ENCODE measurements at places on chromosomes 1 and 21.

DNA sequence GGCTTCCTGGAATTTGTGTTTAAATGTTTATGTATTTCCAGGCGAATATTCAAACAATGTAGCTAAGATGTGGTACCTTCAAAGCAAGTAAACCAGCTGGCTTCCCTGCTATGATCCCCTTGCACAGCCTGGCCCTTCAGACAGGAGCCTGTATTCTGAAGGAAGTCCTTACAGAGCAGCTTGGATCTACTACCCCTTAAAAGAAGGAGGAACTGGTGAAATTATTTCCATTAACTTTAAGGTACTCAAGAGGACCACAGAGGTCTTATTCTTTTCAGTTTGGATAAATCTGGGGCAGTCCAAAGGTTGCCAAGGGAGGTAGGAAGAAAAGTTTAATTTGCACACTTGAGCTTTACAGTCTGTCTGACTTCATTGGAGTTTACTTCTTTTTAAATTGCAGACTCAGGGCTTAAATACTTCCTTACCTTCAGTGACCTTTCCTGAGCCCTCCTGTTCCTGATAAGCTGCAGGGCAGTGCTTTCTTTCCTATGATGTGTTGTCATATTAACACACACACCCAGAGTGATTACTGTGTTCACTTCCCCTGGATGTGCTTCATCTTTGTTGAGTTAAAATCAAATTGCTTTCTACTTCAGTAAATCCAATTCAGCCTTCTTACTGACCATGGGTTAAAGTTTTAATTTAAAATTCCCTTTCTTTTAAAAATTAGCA, 40.5 kb downstream of the DISC1 start:
- DNase-seq = no peak

DNA sequence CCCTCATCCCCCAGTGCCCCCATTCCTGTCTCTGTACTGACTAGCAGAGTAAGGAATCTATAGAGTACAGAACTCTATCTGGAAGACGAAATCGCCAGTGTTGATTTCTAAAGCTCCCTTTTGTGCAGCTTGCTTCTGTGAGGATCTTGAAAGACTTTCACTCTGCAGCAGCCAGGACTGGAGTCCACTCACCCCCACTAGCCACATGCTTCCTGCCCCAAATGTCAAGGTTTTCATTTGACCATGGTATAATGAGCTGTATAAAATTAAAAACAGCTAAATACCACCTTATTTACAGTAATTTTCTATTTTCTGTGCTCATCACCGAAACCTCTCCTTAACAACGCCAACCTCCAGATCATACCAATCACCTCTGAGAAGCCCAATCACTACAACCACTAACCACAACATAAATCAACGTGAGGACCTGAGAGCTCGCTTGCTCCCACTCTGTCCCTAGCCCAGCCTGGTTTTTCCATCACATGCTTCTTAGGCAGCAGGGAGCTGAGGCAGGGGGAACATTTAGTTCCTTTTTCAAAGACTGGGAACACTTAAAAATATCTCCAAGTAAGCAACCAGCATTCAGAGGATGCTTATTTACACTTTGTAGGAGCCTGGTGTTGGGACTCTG, 56.1 kb upstream of the IRF2BP2 start:
- DNase-seq = no peak

- no peak for DNase-seq
Observed at GRCh38 chr1:232597721-232598120, 32.2 kb downstream of the SIPA1L2 start.

DNA sequence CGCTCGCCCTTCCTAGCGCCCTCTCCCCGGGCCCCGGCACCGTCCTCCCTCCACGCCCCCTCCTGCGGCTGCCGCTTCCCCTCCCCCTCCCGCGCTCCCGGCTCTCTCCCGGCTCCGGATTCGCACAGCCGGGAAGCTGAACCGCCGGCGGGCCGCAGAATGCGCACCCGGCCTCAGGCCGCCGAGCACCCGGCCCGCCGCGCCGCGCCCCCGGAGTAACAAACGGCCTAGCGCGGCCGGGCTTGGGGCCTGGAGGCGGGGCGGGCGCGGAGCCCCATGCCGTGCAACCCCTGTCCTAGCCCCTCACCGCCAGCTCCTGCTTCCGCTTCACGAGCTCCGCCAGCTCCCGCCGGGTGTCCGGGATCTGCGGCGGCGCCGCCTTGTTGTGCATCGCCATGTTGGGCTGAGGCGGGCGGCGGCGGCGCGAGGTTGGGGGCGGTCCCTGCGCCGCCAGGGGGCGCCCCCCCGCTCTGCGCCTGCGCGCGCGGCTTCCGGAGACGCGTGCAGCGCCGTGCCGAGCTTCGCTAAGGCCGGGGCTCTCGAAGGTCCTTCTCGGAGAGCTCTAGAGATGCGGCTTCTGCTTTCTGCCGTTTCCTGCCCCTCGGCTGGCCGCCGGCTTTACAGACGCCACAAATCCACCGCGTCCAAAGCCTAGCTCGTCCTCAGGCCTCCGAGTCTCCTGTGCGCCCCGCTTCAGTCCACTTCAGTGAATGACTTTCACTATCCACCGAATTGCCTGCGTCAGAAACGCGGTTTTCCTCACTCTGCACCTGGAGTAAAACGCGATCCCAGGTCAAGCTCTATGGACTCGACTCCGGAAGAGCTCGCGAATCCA, at the start of gene MEAF6:
MEAF6 (minus strand) TSS at position 417 of the 835 bp plus-strand sequence; CDS start at position 397, 20 bp downstream.
- DNase-seq = peak; percentile 93

DNA sequence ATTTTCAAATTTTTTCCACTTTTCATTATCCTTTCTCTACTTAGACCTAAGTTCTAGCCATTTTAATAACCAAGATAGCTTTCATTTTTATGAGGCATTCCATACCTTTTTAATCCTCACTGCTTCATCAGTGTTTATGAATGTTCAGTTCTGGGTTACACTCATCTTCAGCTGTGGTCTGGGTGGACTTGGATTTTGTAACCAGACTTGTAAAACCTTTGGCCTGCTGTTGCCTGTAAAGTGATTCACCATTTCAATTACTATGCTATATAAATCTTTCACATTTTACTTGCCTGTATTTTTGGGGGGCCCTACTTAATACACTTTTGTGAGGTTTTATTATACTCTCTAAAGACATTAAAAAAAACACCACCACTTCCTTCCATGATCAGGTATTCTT, 46.2 kb downstream of the USP25 start:
- no peak for DNase-seq

GRCh38 chr21:42356650-42357049, 5.9 kb upstream of the TFF2 start:
- no peak for DNase-seq

DNA sequence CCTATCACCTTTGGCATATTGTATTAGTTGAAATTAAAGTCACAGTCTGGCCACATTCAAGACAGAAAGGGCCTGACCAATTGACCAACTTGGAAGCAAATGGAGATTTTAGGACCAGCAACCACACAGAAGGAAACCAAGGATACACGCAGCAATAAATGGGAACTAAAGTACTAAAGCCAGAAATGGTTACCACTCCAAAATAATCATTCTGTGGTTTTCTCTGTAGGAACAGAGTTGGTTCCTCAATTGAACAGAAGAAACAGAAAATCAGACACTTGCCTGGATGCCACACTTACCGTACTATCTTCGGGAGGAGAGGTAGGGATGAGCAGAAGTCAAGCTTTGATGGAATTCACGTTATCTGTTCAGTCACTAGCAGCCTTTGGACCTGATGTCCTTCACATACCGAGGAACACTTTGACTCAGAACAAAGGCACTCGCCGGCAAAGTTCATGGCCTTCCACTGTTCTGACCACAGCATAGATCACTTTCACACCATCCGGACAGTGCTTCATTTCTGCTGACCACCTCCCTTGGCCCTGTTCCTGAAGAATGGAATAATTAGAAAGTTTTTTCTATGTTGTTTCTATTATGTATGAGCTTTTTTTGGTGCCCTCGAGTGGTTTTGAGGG, 96.9 kb downstream of the LPAR3 start:
- no peak for DNase-seq

DNA sequence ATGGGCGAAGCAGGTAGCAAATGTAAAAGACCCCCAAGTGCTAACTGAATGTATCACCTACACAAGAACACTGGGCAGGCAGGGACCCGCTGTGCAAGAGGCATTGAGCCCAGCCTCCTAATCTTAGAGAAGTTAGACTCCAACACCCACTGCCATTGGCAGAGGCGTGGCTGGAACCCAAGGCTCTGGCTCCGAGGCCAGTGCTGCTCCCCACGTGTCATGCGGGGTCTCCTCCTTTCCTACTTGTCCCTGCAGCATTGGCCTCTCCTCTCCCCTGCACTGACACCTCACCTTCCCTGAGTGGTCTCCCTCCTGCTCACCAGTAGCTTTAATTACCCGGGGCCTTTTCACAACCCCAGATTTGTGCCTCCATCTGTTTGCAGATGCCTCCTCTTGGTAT, 107.0 kb downstream of the GALNT2 start:
- DNase-seq = no peak

GRCh38 chr1:232316864-232317263, 313.1 kb downstream of the SIPA1L2 start:
- no peak for DNase-seq

GRCh38 chr1:47713333-47713953, 275.6 kb downstream of the FOXD2 start:
- no peak for DNase-seq

DNA sequence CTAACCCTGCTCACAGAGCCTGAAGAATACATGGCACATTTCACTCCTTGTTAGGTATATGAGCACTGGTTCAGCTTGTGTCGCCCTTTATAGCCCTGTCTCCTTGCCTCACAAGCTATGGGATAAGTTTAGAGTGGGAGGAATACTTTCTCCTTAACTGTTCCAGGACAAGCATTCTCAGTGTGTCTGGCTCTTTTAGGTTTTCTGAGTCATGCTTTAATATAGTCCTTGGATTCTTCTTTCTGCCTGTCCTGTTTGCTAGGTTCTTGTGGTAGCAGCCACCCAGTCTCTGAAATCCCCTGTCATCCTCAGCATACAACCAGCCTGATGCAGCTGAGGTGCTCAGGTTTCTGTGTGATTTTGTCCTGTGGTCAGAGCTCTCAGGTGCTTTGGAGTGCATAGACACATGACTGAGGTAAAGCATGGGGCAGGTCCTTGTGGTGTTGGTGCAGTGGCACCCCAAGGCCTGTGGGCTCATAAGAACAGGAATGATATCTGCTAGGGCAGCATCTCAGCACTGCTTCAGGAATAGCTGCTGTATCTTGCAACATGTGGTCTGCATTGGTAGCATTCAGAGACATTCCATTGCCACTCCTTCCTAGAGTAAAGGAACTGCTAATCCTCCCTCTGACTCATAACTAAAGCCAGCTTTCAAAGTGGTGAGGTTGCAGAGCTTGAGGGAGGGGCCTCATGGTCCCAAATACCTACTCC, 14.2 kb upstream of the CASQ2 start:
- no peak for DNase-seq

DNA sequence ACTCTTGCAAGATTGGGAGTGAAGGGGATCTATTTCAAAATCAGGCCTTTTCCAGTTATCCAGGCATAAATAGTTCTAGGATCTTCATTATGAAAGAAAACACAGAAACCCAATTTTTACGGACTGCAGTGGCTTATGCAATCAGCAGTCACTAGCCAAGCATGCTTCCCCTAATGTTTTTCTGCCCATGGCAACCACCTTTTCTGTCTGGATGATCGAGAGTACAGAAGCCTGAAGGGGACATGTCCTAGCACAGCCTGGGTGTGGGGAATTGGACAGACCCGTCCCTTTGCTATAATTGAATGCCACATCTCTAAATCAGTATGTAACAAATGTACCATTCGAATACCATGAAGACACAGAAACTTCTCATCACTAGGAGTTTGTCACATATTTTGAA, 29.8 kb upstream of the NCAM2 start:
- no peak for DNase-seq

- no peak for DNase-seq
Observed at GRCh38 chr21:41482301-41482700, 25.7 kb downstream of the TMPRSS2 start.

- DNase-seq = no peak
Observed at GRCh38 chr1:109369167-109369746, 28.5 kb downstream of the SORT1 start.

- DNase-seq = no peak
Observed at GRCh38 chr1:44591381-44591780, 82.9 kb downstream of the TMEM53 start.

GRCh38 chr21:41612674-41613532, 104.9 kb upstream of the TMPRSS2 start:
- peak; percentile 57 for DNase-seq

- no peak for DNase-seq
Observed at GRCh38 chr21:15004721-15005370, 60.0 kb downstream of the NRIP1 start.

GRCh38 chr1:15276691-15277446, 29.8 kb downstream of the FHAD1 start:
- DNase-seq = no peak

DNA sequence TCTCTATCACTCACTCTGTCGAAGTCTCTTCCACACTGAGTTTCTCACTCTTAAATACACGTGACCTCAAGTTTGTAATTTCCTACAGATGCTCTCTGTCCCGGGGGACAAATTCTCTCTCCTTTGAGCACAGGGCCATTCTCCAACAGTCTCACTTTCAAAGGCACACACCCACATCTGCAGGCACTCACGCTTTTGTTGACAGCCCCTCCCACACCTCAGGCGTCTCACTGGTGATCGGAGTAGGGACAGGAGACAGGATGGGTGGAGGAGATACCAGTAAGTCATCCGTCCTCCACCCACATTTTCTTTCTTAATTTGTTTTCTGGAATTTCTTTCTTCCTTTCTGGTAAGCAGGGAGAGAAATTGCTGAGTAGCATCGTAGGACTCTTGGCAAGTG, 40.6 kb upstream of the GREM2 start:
- DNase-seq = no peak

DNA sequence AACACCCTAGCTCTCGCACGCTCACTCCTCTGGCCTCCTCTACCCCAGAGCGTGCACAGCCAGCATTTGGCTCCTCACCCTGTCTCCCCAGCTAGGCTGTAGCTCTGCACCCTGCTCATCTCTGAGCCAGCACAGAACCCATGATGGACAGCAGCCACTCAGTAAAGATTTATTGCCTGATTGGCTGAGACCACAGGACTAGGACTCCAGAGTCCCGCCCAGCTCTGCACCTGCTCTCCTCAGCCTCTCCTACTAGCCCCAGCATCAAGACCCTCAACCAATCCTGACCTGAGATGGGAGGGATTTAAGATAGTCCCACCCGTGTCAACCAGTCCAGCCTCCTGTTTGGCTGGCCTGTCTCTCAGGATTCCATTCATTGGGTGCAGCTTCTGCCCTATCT, 9.3 kb downstream of the C1QB start:
- DNase-seq = peak; percentile 64

Measured in germinal center (tissue), 1 donor.